ENCODE measurements at places on chromosomes 4 and X.

GRCh38 chr4:85734424-85734831 lies 259.5 kb downstream of the ARHGAP24 start:
- peak; percentile 43 for DNase-seq

GRCh38 chr4:162360369-162361149 lies 196.8 kb upstream of the FSTL5 start:
- DNase-seq: no peak

DNA sequence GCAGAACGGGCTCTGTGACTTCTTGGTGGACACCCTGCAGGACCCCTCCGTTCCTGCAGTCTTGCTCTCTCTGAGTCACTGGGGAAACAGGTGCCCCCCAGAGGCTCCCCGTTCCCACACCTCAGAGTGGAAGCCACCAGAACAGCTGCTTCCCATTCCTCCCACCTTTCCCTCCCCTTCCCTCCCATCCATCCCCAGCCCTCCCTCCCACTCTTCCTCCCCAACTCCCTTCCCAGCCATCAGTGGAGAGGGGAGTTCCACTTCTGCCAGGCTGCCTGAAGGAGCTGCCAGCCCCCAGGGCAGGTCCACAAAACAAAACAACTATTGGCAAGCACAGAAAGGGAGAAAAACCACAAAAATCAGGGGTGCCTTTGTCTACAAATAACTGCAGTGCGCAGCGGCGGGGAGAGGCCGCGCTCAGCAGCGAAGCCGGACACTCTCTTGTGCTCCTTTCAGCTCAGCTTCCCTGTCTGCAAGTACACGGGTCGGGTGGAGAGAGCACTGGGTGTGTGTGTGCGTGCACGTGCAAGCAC lies 8.1 kb downstream of the SSR4 start:
- no peak for DNase-seq

DNA sequence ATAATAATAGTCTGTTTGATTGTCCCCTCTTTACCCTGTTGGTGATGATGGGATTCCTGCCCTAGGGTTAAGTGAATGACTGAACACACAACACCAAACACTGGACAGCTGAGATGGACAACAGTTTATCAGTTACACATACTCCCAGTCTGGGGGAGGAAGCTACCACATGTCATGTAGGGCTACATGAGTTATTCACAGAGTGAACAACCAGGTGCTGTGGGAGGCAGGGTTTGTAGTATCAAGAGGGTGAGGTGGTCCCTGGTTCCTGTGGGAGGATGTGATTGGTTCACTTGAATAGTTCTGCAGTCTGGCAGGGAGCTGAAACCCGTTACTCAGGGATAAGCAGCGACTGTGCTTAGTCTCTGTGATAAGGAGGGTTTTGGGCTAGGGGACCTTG lies 88.8 kb upstream of the AP1S2 start:
- DNase-seq: no peak

GRCh38 chr4:182291597-182292270 lies 48.5 kb downstream of the TENM3 start:
- no peak for DNase-seq

DNA sequence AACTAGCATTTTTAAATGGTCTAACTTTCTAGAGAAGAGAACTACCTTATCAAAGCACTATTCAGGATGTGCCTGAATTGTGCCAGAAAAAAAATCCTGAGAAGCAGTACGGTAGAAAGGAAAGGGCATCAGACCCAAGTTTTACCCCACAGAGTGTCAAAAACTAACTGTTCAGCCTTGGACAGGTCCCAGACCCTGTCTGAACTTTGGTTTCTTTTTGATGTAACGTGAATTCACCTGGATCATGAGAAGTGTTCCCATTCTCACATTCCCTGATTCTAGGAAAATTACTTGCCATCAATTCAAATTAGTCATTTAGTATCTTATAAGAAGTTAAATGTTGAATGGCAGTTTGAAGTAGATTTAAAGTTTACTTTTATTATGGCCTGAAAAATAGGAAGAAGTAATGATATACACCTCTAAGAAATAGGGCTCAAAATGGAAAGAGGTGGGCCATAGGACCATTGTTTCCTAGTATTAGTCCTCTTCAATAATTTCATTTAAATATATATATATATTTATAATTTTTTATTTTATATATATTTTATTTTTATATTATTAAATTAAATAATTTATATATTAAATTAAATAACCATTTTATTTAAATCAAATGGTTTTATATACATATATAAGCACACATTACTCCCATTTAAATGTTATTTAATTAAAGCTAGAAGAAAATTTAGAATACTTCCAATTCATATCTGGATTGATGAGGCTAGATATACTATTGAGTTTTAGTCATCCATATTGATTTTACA lies 181.9 kb upstream of the PPARGC1A start:
- DNase-seq: no peak

GRCh38 chr4:88177983-88178625 lies 19.7 kb upstream of the ABCG2 start:
- DNase-seq: peak; percentile 53

GRCh38 chr4:105198541-105198940 lies 51.9 kb downstream of the TET2 start:
- no peak for DNase-seq

GRCh38 chrX:65576160-65576559 lies 41.6 kb upstream of the LAS1L start:
- no peak for DNase-seq

- DNase-seq: no peak
Observed at GRCh38 chr4:106753426-106753825, 282.7 kb downstream of the DKK2 start.

DNA sequence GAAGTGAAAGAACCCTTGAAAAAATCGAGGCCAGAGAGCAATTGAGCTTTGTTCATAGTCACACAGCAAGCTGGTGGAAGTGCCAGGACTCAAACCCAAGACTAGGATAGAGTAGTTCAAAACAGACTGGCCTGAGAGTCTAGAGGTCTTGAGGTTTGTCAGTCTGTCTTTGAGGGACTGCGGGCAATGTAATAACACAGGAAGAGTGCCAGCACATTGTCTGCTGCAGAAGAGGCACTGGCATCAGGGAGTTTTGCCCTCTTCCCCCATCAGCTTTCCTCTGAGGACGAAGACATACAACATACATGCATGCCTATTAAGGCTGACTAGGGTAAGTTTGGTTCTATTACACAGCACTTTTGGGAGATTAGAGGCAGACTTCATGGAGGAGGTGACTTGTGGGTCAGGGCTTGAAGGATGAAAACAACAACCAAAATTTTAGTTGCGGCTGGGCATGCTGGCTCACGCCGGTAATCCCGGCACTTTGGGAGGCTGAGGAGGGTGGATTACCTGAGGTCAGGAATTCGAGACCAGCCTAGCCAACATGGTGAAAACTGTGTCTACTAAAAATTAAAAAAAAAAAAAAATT lies 64.1 kb upstream of the LAS1L start:
- DNase-seq: no peak

GRCh38 chrX:112071132-112071531 lies 11.4 kb downstream of the TRPC5 start:
- no peak for DNase-seq

DNA sequence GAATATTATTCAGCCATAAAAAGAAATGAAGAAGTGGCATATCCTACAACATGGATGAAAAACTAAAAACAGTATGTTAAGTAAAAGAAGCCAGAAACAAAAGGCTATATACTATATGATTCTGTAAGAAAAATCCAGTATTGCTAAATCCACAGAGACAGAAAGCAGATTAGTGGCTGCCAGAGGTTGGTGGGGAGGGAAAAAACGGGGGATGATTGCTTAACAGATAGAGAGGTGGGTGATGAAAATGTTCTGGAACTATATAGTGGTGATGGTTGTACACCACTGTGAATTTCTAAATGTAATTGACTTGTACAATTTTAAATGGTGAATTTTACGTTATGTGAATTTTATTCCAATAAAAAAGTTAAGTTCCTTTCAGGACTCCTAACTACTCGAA lies 157.6 kb upstream of the SH3RF1 start:
- DNase-seq: no peak

DNA sequence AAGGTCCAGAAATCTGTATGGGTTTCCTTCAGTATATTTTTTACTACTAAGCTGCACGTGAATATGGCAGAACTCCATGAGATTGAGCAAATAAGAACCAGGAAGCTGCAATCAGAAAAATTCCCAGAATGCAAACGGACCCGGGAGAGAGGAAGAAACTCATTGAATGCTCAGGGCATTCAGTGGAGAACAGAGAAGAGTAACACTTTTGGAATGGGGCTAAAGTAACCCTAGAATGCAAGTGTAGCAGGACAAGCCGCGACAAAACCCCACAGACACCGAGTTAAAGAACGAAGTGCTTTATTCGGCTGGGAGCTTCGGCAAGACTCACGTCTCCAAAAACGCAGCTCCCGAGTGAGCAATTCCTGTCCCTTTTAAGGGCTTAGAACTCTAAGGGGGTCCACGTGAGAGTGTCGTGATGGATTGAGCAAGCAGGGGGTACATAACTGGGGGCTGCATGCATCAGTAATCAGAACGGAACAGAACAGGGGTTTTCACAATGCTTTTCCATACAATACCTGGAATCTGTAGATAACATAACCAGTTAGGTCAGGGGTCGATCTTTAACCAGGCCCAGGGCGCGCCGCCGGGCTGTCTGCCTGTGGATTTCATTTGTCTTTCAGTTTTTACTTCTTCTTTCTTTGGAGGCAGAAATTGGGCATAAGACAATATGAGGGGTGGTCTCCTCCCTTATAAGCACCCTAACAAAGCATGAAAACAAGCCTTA lies 56.4 kb downstream of the RAB28 start:
- DNase-seq: no peak

DNA sequence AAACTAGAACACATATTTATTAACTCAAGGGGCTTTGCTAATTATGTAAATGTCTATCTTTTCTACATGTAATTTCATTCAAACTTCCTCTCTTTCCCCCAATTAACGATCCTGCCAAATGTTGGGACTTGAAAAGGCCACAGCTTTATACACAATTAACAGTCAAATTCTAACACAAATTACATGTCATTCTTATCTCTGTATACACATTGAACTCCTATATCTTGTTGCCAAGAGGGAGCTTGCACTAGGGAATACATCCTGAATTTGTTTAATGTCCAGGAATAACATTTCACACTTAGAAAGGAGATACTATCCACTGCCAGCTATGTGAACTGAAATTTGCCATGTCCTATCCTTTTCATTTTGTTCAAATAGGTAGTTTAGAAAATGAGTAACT lies 38.9 kb upstream of the MAB21L2 start:
- no peak for DNase-seq

GRCh38 chr4:107902715-107903114 lies 28.6 kb upstream of the CYP2U1 start:
- no peak for DNase-seq

DNA sequence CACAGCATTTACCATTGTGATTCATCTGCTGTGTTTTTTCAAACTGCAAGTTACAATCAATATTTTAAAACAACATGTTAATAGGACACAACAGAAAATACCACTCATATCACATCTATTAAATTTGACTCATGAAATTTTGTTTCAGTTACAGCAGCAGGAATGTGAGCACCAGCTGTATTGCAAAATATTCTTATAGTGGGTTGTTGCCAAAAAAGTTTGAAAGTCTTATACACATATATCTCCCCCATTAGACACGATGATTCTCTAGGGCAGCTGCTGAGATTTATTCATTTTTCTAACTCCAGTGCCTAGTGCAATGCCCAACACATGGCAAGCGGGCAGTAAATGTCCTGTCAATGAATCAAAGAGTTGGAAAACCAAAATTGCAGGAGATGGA lies 26.6 kb upstream of the NKX3-2 start:
- DNase-seq: no peak
